Endothelial cell of umbilical vein (primary cell): ENCODE measurements at places on chromosomes 13 and 19. TPM values are rescaled to one million over a fixed set of nuclear protein-coding genes. Genes with fewer than 3 reads are reported as not detected.

GJA3 gene
- total RNA-seq, result not detected in 2 replicates

DNA sequence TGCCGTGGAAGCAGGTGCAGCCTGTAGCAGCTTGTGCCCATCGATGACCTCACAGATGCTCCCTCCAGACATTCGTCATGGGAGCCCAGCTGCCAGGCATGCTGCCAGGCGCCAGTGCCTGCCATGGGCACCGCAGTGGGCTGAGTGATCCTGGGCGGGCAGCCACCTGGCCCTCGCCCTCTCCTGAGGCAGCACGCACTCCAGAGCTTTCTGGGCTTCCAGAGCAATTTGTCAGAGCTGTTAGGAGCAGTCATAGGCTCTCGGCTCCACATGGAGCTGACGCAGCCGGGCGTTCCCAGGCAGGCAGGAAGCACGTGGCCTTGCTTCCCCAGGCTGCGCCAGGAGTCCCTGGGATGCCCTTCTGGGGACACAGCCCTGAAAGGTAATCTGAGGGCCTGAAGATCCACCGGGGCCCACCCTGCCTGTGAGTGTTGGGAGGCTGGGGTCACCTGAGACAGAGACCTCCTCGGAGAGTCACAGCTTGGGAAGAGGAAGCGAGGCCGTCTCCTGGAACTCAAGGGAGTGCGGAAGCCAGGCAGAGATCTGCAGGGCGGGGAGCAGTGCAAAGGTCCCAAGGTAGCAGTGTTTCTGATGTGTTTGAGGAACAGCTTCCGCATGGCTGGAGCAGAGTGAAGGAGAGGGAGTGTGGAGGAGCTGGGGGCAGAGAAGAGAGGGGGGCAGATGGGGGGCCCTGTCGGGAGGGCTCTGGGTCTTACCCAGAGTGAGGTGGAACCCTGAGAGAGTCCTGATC lies 50.6 kb downstream of the DPF1 start:
- H3K36me3 ChIP-seq, result no peaks in the 10 kb centered on the region
- H3K27ac ChIP-seq, result no peak overlapping the region
- peak; percentile 17 for DNase-seq
- no peak overlapping the region for H3K4me3 ChIP-seq

GRCh38 chr19:28882818-28883217 lies 330.1 kb downstream of the UQCRFS1 start:
- H3K27me3 ChIP-seq, result no peaks in the 10 kb centered on the region
- H3K4me3 ChIP-seq, result no peak overlapping the region
- no peak overlapping the region for H3K27ac ChIP-seq
- no peaks in the 10 kb centered on the region for H3K36me3 ChIP-seq
- no peak for DNase-seq

DNA sequence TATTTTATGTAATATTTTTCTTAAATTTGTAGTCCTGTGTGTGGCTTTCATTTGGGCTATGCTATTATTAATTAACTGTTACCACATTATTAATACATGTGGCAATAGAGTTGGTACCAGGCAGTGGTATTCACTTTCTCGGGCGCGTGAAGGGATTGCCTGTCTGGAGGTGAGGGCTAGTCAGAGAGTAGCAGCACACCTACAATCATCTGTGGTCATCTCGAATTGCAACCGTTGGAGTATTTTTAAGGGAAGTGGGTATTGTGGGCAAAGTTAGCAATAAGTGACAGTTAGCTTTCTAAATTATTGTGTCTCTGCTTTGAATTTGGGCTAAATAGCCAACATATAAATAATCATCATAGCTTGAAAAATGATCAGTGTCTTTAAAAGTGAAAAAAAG lies 20.0 kb upstream of the GPR18 start:
- no peak for DNase-seq
- H3K4me3 ChIP-seq, result no peak overlapping the region
- no peaks in the 10 kb centered on the region for H3K4me1 ChIP-seq
- no peaks in the 10 kb centered on the region for H3K36me3 ChIP-seq
- no peaks in the 10 kb centered on the region for H3K27me3 ChIP-seq

DNA sequence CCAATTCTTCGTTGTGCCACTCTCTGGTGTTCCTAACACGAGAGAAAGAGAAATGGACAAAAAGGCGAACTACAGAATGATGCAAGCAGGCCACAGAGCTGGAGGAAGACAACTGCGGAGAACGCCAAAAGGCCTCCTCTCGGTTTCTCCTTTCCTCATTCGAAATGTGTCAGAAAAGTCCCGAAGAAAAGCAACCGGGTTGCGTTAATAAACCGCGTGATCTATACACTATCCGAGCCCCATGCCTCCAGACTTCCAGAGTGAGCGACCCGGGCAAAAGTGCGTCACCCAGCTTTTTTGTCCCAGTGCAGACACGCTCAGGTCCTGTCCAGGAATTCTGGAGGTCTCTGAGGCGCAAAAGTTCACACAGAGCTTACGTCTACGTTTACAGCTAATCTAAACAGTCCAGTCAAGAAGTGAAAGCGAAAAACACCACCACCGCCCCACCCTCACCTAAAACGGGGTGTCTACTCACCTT lies 413 bp downstream of the N4BP2L2 start:
- H3K36me3 ChIP-seq, result peaks cover 2% of the 10 kb centered on the region
- no peak for DNase-seq
- peak overlapping the region; percentile 84 for H3K27ac ChIP-seq
- H3K27me3 ChIP-seq, result peaks cover 5% of the 10 kb centered on the region
- peak overlapping the region; percentile 75 for H3K4me3 ChIP-seq

GPR183 gene
- not detected in 2 replicates for total RNA-seq

GRCh38 chr13:97002581-97002980 lies 8.3 kb upstream of the OXGR1 start:
- H3K27ac ChIP-seq, result no peak overlapping the region
- no peaks in the 10 kb centered on the region for H3K36me3 ChIP-seq
- H3K4me3 ChIP-seq, result no peak overlapping the region
- DNase-seq, result no peak
- no peaks in the 10 kb centered on the region for H3K4me1 ChIP-seq

- H3K36me3 ChIP-seq, result no peaks in the 10 kb centered on the region
- H3K27me3 ChIP-seq, result no peaks in the 10 kb centered on the region
- H3K27ac ChIP-seq, result no peak overlapping the region
- H3K4me1 ChIP-seq, result no peaks in the 10 kb centered on the region
- no peak overlapping the region for H3K4me3 ChIP-seq
- no peak for DNase-seq
These were observed 95.3 kb upstream of the SLC10A2 start for GRCh38 chr13:103161476-103161875.

DIRAS1 gene
- 0.09 and 0.23 TPM in 2 replicates for total RNA-seq

- DNase-seq, result no peak
- no peaks in the 10 kb centered on the region for H3K27me3 ChIP-seq
- no peak overlapping the region for H3K27ac ChIP-seq
- no peaks in the 10 kb centered on the region for H3K36me3 ChIP-seq
- no peaks in the 10 kb centered on the region for H3K4me1 ChIP-seq
These were observed 29.9 kb downstream of the UCHL3 start for GRCh38 chr13:75579529-75579928.

INAFM1 gene
- total RNA-seq, result 8.3 and 9.4 TPM in 2 replicates

USHBP1 gene
- 14.8 and 19.4 TPM in 2 replicates for total RNA-seq

ERICH4 gene
- total RNA-seq, result not detected in 2 replicates

GRCh38 chr19:8001995-8002849 lies 3.2 kb downstream of the ELAVL1 start:
- peak overlapping the region; percentile 7 for H3K4me3 ChIP-seq
- no peak overlapping the region for H3K27ac ChIP-seq
- no peaks in the 10 kb centered on the region for H3K36me3 ChIP-seq
- no peaks in the 10 kb centered on the region for H3K27me3 ChIP-seq
- H3K4me1 ChIP-seq, result peaks cover 22% of the 10 kb centered on the region
- DNase-seq, result peak; percentile 84

DNA sequence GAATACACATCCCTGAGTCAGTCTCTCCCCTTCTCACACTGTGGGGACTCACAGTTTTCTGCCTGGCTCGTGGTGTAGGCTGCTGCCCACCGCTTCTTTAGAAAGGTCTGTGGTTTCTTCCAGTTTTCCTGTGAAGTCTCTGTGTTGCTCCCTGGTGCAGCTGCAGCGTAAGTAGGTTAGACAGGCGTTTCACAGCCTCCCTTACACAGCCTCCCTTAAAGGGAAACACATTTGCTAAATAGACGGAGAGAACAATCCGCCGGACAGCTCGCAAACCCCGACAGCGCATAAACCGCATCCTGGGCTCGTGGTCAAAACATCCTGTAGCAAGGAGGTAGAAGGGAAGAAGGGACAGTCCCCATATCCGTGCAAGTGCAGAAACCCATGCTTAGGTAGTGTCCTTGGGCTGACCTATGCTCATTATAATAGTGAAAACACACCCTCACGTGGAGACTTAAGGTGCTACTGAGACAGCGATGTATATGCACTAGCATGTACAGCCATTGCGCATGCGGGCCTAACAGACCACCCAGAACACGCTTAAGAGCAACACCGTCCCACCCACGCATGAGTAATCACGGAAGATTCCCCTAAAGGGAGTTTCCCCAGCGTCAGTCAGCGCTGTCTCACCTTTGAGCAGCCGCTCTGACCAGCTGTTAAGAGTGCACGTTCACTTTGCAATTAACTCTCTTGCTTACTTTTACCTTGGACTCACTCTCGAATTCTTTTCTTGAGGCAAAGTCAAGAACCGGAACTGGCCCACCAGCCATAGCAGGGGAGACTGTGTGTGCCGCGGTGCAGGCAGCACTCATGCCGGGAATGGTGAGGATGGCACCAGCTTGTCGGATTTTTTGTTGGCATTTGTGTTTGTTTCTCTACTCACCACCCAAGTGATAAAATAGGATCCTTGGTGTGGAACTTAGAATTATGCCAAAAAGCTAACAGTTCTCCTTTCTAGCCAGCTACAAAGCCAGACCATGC lies 16.6 kb downstream of the SIGLEC8 start:
- no peak for DNase-seq
- no peaks in the 10 kb centered on the region for H3K27me3 ChIP-seq

- H3K36me3 ChIP-seq, result no peaks in the 10 kb centered on the region
- H3K27me3 ChIP-seq, result peaks cover 17% of the 10 kb centered on the region
- no peak overlapping the region for H3K27ac ChIP-seq
- no peaks in the 10 kb centered on the region for H3K4me1 ChIP-seq
These were observed 135.8 kb downstream of the SHISA2 start for GRCh38 chr13:25915840-25916518.

DNA sequence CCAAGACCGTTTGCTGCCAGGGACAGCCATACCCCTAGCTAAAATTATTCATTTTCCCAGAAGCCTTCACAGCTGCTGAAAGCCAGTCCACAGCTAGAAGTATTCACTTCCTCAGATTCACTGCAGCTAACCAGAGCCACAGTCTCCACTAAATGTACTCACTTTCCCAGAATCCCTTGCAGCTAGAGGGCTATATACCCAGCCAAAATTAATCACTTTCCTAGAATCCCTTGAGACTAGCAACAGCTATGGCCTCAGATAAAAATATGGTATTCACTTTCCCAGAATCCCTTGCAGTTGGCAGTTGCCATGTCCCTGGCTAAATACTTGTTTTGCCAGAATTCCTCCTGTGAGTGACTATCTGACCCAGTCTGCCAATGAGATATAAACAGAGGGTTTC lies 13.8 kb upstream of the MEIS3 start:
- no peaks in the 10 kb centered on the region for H3K36me3 ChIP-seq
- H3K27me3 ChIP-seq, result peaks cover 6% of the 10 kb centered on the region
- H3K4me3 ChIP-seq, result no peak overlapping the region
- no peak for DNase-seq
- peaks cover 4% of the 10 kb centered on the region for H3K4me1 ChIP-seq

DNA sequence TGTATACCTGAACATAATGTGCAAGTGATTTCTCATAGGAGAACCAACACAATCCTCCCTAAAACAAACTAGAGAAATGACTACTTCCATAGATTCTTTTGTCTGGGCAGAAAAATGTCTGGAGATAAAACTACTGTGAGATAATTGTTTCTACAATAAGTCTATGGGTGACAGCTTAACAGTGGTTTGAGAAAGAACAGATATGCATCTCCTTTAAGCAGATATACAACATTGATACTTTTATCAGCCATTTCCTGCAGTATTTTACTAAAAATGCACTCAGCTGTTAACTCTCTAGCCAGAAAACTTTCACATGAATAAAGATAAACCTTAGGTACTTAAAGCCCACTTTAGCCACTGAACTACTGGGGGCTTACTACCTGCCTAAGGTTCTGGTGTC lies 1132.4 kb downstream of the EFNB2 start:
- no peaks in the 10 kb centered on the region for H3K4me1 ChIP-seq
- no peak overlapping the region for H3K4me3 ChIP-seq
- no peaks in the 10 kb centered on the region for H3K36me3 ChIP-seq
- DNase-seq, result no peak
- no peaks in the 10 kb centered on the region for H3K27me3 ChIP-seq
- H3K27ac ChIP-seq, result no peak overlapping the region

GRCh38 chr19:44164327-44164672 lies 600 bp upstream of the ZNF226 start:
- peaks cover 3% of the 10 kb centered on the region for H3K4me1 ChIP-seq
- peak overlapping the region; percentile 23 for H3K4me3 ChIP-seq
- H3K27ac ChIP-seq, result no peak overlapping the region
- DNase-seq, result no peak
- H3K27me3 ChIP-seq, result no peaks in the 10 kb centered on the region

ZNF541 gene
- 0.13 TPM in 1 of 2 replicates, not detected in the other for total RNA-seq

- peaks cover 9% of the 10 kb centered on the region for H3K4me1 ChIP-seq
- no peaks in the 10 kb centered on the region for H3K36me3 ChIP-seq
- H3K27ac ChIP-seq, result no peak overlapping the region
- H3K4me3 ChIP-seq, result no peak overlapping the region
- DNase-seq, result no peak
These were observed 526.9 kb downstream of the RFC3 start for GRCh38 chr13:34344816-34345215.

DNA sequence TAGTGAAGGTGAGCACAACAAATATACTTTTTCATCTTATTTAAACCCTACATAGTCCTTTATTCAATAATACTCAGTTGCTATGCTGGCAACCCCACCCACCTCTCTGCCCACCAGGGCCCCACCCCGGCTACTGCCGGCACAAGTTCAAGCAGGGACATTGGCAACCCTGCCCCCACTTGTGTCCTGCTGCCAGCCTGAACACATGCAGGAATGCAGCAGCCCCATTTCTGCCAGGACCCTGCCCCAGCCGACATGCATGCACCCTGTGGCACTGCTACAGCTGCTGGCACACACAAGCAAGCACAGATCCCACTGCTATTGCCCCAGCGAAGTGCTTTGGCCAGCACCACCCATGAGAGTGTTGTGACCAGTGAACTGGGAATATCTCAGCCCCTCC lies 289.8 kb downstream of the COG6 start:
- H3K4me1 ChIP-seq, result peaks cover 3% of the 10 kb centered on the region
- no peak for DNase-seq
- no peak overlapping the region for H3K27ac ChIP-seq
- no peaks in the 10 kb centered on the region for H3K36me3 ChIP-seq
- H3K4me3 ChIP-seq, result no peak overlapping the region

NFKBIB gene
- 24.3 and 25.0 TPM in 2 replicates for total RNA-seq

DNA sequence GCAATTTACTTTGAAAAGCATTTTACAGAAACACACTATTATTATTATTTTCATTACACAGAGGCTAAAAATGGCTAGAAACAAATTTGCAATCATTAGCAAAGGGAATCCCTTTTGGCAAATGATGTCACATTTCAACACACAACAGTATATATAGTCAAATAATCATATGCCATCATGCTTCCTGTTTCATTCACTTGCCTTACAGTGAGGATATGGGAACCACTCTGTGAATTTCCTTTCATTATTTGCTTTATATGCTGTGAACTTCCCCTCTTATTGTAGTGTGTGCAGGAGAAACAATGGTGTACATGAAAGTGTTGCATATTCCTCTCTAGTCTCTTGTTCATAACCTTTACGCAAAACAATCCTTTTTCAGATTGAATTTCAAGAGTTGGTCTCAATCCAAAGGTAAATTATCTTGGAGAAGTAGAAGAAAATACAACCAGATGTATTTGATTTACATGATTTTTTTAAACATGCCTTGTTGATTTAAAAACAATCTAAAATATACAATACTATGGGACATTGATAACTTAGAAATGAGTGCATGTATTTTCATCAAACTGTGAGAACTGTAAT lies 657.3 kb downstream of the EFNB2 start:
- DNase-seq, result peak; percentile 93
- H3K4me1 ChIP-seq, result peaks cover 12% of the 10 kb centered on the region
- H3K27me3 ChIP-seq, result no peaks in the 10 kb centered on the region
- no peaks in the 10 kb centered on the region for H3K36me3 ChIP-seq
- peak overlapping the region; percentile 35 for H3K27ac ChIP-seq
- H3K4me3 ChIP-seq, result no peak overlapping the region
